C1 segment of cervical spinal cord (tissue), 14 donors: ENCODE measurements at places on chromosomes 11 and 22.

DNA sequence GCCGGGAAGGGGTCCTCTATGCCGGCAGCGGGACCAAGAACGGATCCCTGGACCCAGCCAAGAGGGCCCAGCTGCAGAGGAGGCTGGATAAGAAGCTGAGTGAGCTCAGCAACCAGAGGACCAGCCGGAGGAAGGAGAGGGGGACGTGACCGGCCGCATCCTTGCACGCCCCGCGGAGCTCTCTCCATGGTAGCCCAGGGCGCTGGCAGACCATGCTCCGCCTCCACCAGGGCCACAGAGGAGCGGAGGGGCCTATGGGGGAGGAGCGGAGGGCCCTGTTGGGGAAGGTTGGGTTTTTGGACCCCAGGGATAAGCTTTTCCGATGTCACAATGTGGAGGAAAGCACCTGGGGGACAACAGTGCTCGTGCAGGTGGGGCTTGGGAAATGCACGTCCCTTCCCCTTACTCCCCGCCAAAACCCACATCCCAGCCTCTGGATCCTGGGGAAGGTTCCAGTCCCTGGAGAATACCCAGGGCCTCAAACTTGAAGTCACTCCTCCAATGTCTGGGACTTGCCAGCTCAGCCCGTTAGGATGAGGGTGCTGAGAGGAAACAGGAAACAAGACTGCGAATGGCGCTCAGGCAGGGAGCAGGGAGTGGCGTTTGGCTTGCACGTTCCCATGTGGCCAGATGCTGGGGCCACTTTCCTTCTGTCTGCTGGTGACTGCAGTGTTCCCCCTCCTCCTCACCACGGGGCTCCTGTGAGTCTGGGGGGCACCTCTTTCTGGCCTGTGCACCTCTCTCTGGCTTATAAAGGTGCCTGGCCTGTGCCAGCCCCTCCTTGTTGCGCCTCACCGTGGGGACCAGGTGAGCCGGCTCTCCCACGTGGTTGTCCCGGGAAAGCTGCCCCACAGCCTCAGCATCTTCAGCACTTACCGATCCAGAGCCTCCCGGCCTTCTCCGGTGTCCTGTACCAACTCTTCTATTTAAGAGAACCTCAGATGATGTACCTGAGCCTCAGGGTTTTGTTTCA is 36.2 kb downstream of the IGHMBP2 start:
- DNase-seq, result no peak

DNA sequence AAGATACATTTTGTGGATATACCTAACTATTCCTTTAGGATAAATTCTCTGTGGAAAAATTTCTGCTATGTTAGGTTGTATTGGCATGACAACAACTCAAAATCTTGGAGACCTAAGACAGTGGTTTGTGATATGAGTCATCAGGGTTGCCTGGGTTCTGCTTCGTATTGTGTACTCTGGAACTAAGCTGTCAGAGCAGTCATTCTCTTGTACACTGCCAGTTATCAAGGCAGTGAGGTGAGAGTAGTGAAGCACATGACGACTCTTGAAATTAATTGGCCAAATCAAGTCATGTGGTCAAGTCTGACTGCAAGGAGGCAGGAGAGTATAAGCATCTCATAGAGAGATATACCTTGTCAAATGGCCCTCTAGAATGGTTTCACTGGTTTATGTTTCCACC is 104.4 kb downstream of the FANCF start:
- DNase-seq, result no peak

DNA sequence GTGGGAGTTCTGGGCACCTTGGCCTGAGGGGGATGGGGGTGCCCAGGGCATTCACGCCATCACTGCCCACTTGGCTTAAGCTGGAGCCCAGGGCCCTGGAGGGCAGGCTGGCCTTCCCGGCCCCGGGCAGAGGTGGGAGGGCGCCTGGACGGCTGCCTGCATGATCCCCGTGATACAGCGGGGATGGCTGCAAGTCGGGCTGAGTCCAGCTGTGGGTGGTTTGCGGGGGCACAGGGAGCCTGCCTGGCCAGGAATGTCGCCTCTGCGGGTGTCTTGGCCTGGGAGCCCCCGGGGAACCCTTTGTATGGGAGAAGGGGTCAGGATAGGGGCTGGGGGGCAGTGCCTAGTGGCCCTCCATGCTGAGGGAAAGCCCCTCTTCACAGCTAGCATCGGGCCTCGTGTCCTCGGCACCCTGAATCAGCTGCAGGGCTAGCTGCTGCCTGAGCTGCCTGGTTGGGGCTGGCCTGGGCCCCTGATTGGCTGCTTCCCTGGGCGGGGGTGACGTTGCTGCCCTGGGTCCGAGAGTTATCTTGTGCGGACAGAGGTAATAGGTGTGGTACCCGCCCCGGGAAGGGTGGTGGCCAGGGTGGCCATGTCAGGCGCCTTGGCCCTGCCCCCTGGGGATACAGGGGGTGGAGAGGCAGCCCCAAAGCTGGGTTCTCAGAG is 8.3 kb downstream of the BRSK2 start:
- DNase-seq, result no peak

DNA sequence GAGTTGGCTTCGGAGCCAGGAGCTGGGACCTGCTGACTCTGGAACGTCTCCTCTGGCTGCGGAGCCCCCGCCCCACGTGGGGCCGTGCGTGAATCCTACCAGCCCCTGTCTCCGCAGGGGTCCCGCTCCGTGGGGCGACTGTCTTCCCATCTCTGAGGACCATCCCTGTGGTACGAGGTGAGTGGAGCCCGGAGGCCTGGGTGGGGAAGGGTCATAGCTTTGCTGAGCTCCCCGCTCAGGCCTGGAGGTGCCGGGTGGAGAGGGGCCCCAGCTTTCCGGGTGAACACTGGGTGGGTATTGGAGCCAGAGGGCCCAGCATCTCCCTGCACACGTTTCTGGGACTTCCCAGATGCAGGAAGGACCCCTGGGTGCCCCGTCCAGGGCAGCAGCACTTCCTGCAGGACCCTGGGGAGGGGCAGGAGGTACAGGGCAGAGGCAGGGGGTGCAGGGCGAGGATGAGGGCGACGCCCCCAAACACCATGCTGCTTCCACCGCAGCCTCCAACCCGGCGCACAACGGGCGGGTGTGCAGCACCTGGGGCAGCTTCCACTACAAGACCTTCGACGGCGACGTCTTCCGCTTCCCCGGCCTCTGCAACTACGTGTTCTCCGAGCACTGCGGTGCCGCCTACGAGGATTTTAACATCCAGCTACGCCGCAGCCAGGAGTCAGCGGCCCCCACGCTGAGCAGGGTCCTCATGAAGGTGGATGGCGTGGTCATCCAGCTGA is 3.8 kb downstream of the MUC5AC start:
- no peak for DNase-seq

DNA sequence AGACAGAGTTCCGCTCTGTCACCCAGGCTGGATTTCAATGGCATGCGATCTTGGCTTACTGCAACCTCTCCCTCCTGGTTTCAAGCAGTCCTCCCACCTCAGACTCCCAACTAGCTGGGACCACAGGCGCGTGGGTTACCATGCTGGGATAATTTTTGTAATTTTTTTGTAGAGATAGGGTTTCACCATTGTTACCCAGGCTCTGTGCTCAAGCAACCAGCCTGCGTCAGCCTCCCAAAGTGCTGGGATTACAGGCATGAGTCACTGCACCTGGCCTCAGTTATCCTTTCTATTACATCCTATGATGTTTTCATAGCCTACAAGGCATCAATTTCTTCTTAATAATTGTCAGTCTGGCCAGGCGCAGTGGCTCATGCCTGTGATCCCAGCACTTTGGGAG is 36.5 kb downstream of the LRRC74B start:
- DNase-seq, result no peak

DNA sequence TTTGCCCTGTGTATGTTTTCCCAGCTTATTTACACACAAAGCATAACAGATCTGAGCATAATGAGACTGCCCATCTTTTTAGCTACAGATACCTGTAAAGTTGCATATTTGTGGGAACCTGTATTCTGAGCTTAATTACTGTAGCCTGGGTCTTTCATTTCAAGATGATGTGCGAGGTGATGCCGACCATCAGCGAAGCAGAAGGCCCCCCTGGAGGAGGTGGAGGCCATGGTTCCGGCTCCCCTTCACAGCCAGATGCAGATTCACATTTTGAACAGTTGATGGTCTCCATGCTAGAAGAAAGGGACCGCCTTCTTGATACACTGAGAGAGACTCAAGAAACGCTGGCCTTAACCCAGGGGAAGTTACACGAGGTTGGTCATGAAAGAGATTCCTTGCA is 1.5 kb downstream of the PPFIA1 start:
- no peak for DNase-seq

- no peak for DNase-seq
Observed at GRCh38 chr11:112582366-112582765, 321.7 kb upstream of the PLET1 start.

DNA sequence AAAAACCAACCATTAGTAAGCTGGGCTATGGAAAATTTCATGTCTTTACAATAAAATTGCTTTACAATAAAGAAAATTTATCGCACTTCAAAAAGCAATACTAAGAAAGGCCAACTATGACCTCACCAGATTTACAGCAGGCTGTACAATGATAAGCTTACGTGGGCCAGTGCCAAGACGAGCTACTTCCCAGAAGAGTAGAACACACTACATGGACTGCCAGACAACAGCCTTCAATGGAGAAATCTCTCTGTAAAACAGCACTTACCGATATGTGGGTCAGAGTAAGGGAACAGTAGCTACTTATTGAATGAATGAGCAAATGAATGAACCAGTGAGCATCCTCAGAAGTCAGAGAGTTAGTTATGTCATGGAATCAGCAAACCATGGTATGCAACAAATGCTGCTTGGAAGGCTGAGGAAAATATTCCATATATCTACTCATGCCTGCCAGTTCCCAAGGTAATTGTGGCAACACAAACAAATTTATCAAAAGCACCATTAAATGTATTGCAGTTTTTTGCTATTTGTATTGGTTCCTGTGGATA is 74.4 kb downstream of the SLC36A4 start:
- no peak for DNase-seq

DNA sequence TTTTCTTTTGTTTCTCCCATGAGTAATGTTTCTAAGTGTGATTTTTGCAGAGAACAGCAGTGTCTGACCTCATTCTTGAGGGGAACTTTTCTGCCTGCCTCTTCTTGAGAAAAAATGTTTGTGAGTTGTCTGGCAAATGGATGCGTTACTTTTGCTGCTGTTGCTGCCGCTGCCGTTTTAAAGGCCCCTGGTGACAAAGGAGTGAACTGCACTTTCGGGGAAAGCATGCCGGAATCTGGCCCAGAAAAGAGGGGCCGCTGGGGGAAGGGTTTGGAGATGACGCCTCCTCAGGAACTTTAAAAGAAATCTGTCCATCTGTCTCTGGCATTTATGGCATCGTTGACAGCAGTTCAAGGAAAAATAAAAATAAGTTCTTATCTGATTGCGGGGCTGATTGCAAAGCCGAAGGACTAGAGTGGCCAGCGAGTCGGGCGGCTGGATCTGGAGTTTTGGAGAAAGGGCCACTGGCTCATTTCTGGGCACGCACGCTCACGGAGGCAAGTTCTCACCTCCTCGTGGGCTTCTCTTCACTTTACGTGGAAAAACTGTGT is 16.5 kb downstream of the ZBTB16 start:
- DNase-seq, result no peak

DNA sequence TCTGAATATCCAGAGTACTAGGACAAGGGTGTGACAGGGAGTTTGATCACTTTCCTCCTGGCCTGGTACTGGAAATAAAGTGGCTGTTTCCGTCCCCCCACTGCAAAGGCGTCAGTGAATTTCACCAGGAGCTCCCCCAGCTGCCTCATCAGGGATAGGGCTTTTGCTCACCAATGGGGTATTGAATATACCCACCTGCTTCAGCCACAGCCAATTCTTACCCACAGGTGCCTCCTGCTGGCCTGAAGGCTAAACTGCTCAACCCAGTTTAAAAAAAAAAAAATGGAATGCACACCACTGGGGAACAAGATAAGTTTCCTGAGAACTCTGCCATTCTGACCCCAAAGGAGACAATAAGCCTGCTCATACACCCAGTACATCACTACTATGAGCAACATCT is 65.3 kb upstream of the MS4A8 start:
- DNase-seq, result no peak

- DNase-seq, result no peak
Observed at GRCh38 chr22:17945888-17946648, 78.3 kb downstream of the MICAL3 start.

DNA sequence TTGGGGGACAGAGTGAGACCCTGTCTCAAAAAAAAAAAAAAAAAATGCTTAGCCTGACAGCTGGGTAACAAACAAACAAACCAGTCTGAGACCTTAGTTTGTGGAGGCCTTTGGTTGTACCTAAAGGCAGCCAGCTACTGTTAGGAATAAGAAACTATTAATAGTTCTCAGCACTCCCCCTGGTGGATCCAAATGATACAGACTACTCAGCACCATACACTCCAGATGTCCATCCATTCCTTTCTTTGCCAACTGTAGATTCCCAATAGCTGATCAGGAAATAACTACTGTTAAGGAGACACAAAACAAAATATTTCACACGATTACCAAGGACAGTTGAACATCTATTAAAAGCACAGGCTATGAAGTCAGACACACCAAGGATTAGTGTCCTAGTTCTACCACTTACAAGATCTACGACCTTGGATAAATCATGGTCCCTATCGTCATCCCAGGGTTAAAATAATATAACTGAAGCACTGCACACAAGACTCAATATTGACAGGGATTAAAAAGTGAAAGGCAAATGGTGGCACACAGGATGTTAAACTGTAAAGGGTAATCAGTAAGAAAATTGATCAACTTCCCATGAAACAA is 17.2 kb downstream of the CLDN25 start:
- DNase-seq, result no peak

DNA sequence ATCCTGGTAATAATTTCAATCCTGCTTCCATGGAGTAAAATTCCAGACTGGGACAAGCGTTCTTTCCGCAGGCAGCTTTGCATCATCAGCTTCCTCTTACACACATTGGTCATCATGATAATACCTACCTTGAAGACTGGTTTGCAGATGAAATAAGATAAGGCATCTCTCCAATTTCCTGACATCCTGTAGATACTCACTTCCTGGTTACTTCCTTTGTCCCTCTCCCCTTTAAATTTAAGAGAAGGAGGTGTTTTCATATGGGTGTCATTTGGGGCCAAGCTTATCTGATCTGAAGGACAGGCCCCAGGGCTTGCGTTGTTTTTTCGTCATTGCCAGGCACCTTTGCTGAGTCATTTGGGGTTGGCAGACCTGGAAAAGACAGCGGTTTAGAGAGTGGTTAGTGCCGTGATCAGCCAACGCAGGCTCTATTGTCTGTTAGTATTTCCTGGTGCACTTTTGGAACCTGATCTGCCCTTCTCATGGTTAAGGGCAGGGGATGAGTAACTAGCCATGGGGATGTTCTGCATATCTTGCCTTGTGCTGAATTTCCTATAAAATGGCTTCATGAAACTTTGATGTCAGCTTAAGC is 24.1 kb downstream of the GRAMD1B start:
- no peak for DNase-seq

- no peak for DNase-seq
Observed at GRCh38 chr22:49966041-49966773, 5.6 kb downstream of the PIM3 start.

DNA sequence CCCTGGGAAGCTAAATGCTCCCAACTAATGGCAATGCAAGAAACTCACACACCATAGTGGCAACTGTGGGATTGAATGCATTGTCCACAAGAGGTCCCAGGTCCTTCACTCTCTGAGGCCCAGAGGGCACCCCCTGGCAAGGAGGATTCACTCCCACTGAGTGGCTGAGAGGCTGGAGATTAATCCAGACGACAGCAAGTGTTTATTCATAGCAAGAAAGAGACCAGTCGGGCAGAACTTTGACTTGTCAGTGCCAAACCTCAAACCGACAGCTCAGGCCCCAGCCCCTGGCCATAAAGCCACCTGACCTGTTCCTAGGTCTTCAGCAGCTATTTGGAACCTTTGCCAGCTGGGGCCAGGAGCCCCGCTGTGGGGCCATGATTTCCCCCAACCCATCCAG is 54.5 kb upstream of the MPEG1 start:
- no peak for DNase-seq

GRCh38 chr11:120125024-120125423 is 12.9 kb downstream of the TRIM29 start:
- DNase-seq, result no peak

- no peak for DNase-seq
Observed at GRCh38 chr11:123055191-123055901, 6.6 kb downstream of the HSPA8 start.
